ENCODE measurements at places on chromosomes 3 and 15. TPM values are rescaled to one million over a fixed set of nuclear protein-coding genes. Genes with fewer than 3 reads are reported as not detected.

- no peak for DNase-seq
Measured at GRCh38 chr15:71447328-71448250, 332.3 kb downstream of the THSD4 start.

Gene KNG1
- total RNA-seq: 3.6 TPM

Gene PYGO1
- 2.5 TPM for total RNA-seq

GRCh38 chr3:184260724-184261269 lies 556 bp downstream of the CAMK2N2 start:
- no peak for DNase-seq

Gene RLBP1
- total RNA-seq: not detected

DNA sequence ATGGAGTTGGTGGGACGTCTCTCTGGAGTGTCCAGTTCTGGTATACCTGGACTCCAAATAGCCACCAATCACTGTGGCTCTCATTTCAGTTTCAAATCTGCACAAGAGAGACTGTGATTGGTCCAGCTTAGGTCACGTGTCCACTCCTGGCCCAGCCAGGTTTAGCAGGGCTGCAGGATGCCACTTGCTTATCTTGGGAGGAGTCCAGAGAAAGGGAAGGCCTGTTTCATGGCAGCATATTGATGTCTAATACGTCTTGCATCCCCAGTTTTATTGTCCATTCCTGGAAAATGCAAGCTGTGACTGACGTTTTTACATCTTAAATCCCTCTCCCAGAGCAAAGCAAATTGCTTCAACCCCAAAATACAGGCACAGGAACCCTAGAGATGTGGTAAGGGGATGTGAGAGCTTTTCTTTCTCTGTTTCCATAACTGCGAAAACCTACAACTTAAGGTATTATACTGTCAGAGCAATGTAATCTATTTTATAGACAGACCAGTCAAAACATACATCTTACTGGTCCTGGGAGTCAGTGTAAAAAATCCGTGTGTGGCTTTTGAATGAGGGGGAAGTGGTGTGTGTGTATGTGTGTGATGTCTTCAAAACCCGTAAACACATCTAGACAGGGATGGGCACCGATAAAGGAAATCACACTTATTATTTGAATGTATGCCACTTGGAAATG lies 274.4 kb downstream of the TLE3 start:
- no peak for DNase-seq

DNA sequence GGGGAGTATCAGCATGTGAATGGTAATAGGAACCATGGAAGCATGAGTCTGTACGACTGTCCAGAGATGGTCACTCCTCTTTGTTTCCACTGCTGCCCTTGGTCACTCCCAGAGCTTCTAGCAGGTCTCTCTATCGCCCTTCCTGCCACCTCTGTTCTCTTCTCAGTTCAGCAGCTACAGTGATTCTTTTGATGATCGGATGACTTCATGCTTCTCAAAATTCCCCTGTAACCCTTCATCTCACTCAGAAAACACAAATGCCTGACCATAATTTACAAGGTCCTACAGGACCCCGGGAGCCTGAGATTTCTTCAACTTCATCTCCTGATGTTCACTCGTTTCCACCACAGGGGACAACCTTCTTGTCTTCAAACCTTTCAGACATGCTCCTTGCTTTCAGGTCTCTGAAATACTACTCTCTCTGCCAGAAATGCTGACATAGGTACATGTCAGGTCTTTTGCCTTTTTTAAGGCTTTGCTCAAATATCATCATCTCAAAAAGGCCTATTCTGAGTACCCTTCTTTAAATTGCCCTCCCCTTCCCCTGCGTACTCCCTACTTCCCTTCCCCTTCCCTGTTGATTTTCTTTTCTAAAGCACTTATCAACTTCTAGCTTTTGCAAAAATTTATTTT lies 42.1 kb upstream of the BHLHE40 start:
- no peak for DNase-seq

DNA sequence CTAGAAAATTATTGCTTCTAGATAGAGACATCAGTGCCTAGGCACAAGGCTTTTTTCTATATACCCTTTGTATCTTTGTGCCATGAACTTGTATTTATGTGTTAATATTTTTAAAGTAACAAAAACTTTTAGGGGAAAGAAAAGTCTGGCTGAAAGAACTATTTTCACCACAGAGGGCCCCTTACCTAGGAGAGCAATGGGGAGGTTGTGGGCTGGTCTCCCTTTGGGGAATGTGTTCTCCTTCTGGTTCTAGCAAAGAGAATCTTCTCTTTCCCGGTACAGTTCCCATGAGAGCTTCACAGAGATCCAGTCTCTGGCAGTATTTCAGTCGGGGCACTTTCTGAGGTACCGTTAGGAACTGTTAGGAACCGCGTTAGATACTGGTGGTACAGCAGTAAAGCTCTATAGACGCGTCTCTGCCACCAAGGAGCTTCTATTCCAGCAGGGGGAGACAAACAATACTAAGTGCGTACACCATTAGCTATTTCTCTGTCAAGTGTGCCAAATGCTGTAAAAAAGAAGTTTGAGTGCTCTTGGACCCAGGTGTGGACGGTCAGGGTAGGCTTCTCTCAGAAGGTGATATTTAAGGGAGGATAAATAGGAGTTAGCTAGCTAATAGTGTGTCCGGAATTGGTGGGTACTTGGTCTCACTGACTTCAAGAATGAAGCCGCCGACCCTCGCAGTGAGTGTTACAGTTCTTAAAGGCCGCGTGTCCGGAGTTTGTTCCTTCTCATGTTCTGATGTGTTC lies 4.6 kb upstream of the EPB42 start:
- DNase-seq: peak; percentile 28

- no peak for DNase-seq
Measured at GRCh38 chr15:41925086-41925608, 31.3 kb upstream of the SPTBN5 start.

- DNase-seq: no peak
Measured at GRCh38 chr3:59056706-59057105, 6.9 kb upstream of the CFAP20DC start.

- no peak for DNase-seq
Measured at GRCh38 chr3:124266487-124266886, 274.6 kb upstream of the ROPN1 start.

Gene FGF12
- total RNA-seq: 0.56 TPM

GRCh38 chr3:159816512-159816911 lies 172.1 kb upstream of the IL12A start:
- DNase-seq: no peak

GRCh38 chr15:40379853-40380252 lies 2.7 kb upstream of the KNSTRN start:
- DNase-seq: peak; percentile 51

Gene CHRM5
- not detected for total RNA-seq

- DNase-seq: no peak
Measured at GRCh38 chr15:52857937-52858781, 68.0 kb upstream of the ONECUT1 start.

- DNase-seq: no peak
Measured at GRCh38 chr15:72196409-72197040, 1.1 kb downstream of the GRAMD2A start.

DNA sequence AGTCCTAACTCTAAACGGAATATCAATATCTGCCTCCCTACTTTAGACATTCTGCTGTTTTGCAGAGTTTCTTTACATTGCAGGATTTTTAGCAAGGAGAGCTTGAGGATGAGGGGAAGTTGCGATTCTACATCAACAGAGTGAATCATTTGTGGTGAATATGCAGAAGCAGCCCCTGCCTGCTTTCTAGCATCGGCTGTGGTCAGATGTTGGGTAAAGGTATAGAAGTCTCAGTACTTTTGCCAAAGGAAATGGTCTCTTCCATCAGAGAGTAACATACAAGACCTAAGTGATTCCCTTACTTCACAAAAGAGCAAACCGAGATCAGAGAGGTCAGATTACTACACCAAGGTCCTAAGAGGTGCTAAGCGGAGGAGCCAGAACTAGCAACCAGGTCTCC lies 15.2 kb downstream of the ST3GAL6 start:
- DNase-seq: no peak

Gene CATSPER2
- total RNA-seq: 11.8 TPM

Gene MYO1E
- 397 TPM for total RNA-seq

DNA sequence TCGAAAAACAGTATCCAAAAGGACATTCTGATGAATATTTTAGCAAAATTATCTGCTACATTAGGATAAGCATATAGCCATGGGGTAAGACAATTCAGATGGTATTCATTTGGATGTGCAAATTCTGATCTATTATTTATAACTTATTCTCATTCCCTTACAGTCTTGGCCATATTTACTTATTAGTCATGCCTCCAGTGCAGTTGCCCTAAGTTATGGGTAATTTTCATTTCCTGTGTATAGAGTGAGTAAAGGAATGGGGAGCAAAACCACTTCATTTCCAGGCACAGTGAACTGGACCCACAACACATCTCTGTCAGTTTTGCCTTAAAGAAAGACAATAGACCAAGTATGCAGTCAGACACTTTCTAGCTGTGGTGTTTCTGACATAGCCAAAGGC lies 134.3 kb downstream of the POLQ start:
- no peak for DNase-seq

DNA sequence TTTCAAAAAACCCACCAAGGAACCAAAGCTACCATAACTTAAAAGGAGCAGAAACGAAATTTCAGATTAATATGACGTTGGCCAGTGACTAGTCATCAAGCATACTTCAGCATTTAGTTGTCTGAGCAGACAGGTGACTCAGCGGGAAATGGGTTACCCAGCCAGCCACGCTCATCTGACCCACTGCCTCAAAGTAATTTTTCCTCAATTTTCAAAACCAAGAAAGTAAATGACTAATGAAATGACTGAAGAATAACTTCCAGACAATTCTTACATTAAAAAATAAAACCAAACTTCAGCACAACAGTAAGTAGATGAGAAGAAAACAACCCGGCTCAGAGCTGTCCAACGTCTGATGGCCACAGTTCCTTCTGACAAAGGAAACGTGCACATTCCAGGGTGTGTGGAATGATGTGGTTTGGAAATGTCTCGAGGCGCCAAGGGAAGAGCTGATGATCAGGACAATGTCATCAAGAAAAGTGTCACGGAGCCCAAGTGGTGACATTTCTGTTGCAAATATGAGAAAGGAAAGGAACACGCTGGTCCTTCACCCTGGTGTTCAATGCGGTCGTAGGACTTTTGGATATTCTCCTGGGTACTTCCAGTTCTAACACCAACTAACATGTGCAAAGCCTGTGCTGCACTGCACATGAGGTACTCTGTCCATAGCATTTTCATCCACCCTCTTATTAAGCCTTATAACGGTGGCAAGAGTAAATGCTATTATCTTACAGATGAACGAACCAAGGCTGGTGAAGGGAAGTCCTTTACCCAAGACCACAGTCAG lies 79.1 kb downstream of the FOXP1 start:
- DNase-seq: no peak

Gene APBA2
- 1.6 TPM for total RNA-seq

GRCh38 chr3:127233371-127233770 lies 40.4 kb downstream of the PRR23E start:
- DNase-seq: no peak

Gene ISLR2
- 0.52 TPM for total RNA-seq

Gene ISL2
- 0.95 TPM for total RNA-seq

Gene HDGFL3
- total RNA-seq: 9.2 TPM

Gene PAQR9
- not detected for total RNA-seq

Gene ARRDC4
- 29.0 TPM for total RNA-seq

DNA sequence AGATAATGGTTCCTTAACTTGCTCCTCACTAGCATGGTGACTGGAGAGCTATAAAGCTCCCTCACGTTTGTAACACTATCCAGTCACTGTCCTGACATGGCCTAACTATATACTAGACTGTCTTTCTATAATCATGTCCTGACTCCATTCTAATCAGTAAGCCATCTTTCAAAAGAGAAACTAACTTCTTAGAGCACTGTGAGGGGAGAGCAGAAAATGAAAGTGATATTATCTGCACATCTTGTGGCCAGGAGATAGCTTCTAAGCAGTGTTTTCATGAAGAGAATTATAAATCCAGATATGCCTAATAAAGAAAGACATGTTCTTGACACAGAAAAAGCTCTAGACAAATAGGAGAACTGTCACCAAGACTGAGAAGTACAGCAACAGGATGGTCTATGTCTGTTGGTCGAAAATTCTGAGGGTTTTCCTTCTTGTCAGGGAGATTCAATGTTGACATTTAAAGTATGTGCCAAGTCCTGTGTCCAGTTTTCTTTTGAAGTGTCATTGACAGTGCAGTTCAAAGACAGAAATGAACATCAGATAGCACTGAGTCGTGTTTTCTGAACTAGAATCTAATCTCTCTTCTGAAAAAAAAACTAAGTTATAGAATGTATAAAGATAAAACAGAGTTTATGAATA lies 230.6 kb upstream of the PEX5L start:
- no peak for DNase-seq

- DNase-seq: peak; percentile 10
Measured at GRCh38 chr3:18446149-18446825, 21.1 kb upstream of the SATB1 start.
